Brain microvascular endothelial cell (primary cell): ENCODE measurements at places on chromosomes 6 and 20.

- DNase-seq: no peak
Observed at GRCh38 chr6:33906439-33906838, 102.6 kb upstream of the MLN start.

- DNase-seq: no peak
Observed at GRCh38 chr6:26478985-26479278, 21.2 kb upstream of the BTN1A1 start.

- DNase-seq: no peak
Observed at GRCh38 chr6:6847591-6847990, 259.1 kb downstream of the LY86 start.

- peak; percentile 29 for DNase-seq
Observed at GRCh38 chr6:1872649-1873131, 263.0 kb downstream of the FOXC1 start.

DNA sequence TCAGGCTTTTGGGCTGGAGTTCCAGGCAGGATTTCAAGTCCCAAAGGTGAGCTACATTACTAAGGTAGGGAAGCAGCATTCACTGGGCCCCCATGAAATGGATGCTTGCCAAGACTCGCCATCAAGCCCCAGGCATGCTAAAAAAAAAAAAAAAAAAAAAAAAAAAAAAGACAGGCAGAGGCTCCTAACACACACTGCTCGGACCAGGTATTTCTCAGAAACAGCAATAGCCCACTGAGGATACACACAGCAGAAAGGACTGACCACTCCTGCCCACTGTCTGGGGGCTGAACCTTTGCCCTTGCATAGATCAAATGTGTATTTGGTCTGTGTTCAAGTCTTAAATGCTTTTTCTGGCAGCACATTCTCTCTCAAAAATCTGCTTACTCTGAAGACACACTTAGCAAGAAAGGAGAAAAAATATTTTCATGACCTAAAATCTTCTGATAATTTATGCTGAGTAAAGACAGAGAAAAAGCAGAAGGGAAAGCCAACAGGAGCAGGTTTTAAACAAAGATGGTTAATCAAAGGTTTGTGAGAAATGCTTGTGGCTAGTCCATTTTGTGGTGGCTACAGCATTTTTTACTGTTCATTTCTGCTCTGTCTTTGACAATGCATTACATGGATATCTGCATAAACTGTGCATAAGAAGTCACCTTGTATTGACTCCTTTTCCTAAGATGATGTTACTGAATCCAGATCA is 37.9 kb upstream of the BEND6 start:
- DNase-seq: no peak

- no peak for DNase-seq
Observed at GRCh38 chr20:56222945-56223344, 25.6 kb upstream of the MC3R start.

GRCh38 chr6:43180985-43181384 is 1.0 kb upstream of the CUL9 start:
- DNase-seq: no peak
